ENCODE measurements at places on chromosomes 11 and 22.
A peak's percentile ranks its signal among the peaks of the same experiment; 100 is the strongest.

- no peak for DNase-seq
Observed at GRCh38 chr11:13663631-13664071, 4.8 kb upstream of the FAR1 start.

- no peak for DNase-seq
Observed at GRCh38 chr22:42217019-42217751, 53.3 kb downstream of the TCF20 start.

DNA sequence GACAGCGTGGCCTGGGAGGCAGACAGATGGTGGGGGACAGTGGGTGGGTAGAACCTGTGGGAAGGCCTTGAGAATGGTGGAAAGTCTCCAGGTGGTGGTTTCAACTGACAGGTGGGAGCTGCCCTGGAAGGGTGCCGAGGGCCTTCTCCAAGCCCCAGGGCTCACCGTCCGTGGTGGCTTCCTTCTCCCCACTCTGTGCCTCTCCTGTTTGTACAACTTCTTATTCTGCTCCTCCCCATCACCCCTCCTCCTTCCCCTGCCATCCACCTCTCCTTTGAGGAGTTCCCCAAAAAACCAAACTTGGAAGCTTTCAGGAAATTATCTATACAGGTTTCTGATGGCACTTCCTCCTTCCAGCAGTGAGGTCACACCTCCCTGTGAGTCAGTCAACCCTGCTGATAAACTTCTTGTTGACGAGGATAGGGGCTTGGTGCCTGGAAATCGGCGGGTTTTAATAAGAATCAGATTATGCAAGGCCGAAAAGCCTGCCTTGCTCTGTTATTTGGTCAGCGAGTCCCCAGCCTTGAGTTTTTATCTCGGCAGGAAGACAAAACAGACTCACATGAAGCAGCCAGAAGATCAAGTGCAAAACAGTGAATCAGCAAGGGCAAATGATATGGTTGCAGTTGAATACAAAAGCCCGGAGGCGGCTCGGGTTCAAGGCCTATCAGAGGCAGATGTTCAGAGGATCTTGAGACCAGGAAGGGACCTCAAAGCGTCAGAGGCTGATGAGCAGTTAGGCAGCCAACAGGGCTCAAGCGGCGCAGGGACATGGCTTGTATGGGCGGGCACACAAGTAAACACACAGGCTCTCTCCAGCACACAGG, 9.5 kb upstream of the ST3GAL4 start:
- no peak for DNase-seq

DNA sequence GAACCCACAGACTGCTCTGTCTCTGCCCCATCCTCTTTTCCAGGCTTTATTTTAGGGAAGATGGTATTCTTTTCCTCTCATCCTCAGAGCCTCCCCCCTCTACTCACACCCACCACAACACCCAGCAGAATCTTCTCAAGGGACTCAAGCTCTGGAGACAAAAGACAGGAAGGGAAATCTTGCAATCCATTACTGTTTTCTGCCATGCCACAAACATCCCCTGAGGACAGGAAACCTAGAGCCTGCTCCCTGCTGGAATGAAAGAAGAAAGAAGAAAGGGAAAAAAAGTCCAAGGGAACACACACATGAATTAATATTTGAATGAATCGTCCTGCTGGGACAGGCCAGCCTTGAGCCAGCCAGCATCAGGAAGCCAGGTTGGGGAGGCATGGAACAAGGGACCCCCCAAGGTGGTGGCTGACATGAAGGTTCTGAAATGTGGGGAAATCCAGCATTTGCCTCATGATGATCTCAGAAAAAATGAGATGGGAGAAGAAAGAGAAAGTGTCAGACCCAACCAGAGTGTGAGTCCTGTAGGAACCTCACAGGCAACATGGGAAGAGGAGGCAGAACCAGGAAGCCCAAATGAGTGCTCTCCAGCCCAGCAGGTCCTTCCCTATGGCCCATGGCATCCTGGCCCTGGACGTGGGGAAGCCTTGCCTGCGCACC, 34.0 kb downstream of the SLCO2B1 start:
- DNase-seq = no peak

GRCh38 chr22:26302726-26303125, 126.3 kb upstream of the ASPHD2 start:
- peak; percentile 40 for DNase-seq

DNA sequence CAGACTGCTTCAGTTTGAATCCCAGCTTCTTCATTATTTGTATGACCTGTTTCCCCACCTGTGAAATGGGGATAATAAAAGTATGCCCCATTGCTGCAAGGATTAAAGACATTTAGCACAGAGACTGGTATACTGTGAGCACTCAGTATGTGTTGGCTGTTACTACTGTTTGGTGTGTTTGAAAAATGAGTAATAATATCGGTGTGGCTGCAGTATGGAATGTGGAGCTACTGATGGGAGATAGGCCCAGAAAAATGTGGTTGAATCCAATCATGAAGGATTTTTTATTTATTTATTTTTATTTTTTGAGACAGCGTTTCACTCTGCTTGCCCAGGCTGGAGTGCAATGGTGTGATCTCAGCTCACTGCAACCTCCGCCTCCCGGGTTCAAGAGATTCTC, 9.1 kb upstream of the C1QTNF4 start:
- no peak for DNase-seq

DNA sequence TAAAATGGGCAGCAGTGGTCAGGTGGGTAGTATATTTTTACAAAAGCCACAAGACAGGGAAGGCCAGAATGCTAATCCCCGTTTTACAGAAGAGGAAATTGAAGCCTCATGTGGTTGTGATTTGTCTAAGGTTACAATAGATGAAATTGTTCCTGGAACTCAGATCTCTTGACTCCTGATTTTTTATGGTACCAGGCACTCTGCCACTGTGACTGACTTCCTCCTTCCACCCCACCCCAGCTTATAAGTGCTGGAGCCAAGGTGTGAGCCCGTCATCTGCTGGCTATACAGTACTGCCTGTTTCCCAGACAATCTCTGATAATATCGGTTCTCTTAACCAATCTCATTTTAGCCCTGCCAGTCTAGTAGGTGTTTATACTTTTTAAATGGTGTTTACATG, 1.9 kb downstream of the SLC5A1 start:
- DNase-seq = no peak

DNA sequence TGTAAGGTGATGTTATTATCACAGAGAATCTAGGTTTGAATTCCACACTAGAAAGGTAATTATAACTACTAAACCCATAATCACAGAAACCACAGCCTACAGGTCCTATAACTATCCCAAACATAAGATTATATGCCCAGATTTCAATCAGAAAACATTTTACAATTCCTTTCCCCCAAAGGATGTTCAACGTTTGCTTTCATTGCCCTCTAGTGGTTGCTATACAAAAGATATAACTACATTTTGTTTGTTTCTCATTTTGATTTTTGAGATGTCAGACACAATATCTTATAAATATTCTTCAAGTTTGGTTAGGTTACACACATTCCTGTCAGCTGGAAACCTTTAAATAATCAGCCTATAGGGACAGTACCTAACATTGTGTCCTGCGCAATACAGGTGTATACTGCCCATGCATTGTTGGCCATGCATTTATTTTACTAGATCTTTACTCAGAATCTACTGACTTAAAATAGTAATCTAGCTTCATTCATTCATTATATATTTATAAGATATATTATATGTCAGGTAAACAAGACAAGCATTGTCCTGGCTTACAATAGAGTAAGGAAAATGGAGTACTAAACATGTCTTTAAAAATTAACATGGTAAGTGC, 530.5 kb upstream of the CCDC90B start:
- no peak for DNase-seq

DNA sequence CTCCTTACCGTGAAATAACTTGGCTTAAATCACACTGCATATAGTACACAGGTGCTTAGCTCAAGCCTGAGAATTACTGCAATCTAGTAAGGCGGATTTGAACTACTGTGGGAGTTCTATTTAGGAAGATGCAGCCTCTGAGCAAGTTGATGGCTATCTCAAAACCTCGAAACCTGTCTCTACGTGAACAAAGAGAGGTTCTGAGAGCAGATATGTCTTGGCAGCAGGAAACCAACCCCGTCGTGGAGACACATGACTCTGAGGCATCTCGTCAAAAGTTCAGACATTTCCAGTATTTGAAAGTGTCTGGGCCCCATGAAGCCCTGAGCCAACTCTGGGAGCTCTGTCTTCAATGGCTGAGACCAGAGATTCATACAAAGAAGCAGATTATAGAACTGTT, 5.9 kb downstream of the ZNF215 start:
- no peak for DNase-seq

- no peak for DNase-seq
Observed at GRCh38 chr22:44098021-44098739, 74.1 kb downstream of the PARVB start.

GRCh38 chr11:118998388-118998717, 415 bp downstream of the CENATAC start:
- no peak for DNase-seq

- DNase-seq = no peak
Observed at GRCh38 chr11:12414611-12415010, 37.2 kb downstream of the PARVA start.

GRCh38 chr11:128517451-128518230, 69.7 kb downstream of the ETS1 start:
- no peak for DNase-seq

GRCh38 chr11:27386181-27386845, 23.3 kb upstream of the CCDC34 start:
- DNase-seq = no peak

DNA sequence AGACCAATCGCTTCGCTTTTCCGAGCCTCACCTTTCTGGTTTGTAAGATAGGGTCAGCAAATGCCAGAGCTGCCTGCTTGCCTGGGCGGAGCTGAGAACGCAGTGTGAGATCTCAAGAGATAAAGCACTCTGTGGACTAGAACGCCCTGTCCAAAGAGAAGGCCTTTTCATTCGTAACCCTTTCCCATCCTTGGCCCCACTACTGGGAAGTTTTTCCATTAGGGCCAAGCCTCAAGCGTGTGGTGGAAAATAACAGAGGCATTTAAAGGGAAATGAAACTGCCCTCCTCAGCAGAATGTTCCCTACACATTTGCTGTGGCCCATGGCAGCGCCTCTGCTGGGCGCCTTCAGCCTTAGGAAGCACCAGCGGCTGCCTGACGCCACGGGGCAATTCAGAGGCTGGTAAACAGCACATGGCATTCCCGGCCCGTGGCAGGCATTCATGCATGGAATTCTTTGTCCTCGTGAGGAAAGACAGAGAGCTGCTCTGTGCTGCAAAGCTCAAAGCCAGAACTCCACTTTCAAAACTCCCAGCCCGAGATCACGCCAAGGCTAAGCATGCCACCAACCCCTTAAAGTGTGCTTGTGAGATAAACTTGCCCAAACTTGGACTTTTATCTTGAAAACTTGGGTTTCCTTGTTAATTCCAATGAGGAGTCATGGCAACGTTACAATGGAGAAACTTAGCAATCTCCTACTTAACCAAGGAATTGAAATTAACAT, 38.1 kb downstream of the AHNAK start:
- no peak for DNase-seq

GRCh38 chr22:30390974-30391691, 3.9 kb upstream of the RNF215 start:
- no peak for DNase-seq

DNA sequence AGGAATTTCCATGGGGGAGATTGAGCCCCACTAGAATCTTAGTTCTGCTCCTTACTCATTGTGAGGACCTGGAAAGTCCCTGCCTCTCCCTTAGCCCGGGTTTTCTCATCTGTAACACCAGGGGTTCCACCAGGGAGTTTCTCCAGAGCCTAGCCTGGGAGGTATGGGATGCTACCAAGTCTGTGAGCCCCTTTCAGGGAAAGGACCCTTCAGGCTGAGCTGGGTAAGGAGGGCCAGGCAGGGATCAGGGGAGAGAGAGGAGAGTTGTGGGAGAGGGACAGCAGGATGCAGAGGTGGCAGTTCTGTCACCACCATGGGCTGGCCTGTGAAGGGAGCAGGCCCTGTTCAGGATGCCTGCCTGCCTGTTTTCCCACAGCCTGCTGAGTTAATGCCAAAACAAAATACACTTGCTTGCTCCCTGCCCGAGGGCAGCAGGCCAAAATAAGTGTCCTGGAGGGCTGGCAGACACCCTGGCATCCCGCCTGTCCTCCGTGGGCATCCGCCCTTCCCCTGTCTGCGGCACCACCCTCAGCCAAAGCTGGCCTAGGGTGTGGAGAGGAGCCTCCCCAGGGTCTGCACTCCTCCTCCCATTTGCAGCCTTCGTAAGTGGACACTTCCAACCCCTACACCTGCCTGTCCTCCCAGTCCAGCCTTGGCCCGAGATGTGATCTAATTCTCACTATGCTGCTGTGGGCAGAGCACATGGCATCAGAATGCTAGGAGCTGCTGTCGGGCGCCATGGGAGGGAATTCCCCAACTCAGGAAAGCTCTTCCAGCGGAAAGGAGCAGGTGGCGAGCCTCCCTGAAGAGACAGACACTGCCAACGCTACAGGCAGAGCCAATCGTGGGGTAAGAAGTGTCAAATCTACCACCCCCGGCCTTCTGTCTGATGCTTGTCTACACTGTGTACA, 5.9 kb upstream of the FCHSD2 start:
- no peak for DNase-seq

DNA sequence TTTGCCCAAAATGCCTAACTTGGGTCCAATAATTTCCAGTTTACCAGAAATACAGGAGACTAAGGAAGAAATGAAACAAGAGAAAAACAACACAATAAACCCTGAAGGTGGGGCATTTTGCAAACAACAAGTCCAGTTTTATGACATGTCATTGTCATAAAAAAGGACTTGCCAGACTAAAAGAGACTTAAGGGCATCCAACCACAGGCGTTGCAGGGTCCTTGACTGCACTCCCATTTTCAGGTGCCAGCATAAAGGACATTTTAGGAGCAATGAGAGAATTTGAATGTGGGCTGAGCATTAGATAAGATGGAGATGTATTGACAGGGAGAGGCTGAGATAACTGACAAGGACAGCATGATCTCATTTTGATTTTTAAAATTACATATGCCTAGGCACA, 28.1 kb upstream of the DAGLA start:
- DNase-seq = no peak

DNA sequence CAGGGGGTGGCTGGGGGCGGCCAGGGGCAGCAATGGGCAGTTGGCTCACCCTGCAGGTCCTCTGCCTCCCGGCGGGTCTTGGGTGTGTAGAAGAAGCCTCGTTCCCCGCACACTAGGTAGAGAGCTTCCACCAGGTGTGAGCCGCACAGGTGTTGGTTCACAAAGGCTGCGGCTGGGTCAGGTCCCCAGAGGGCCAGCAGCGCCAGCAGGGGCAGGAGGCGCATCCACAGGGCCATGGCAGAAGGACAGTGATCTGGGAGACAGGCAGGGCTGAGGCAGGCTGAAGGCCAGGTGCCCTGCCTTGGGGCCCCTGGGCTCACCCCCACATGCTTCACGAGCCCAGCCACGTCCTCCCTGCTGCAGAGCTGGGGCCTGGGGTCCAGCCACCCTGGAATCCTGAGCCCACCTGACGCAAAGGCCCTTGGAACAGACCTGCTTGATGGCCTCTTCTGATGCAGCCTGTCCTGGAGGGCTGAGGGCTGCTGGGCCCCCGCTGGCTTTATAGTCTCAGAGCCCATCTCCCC, at the start of gene INS:
INS (minus strand) TSS at position 474 of the 524 bp plus-strand sequence; CDS start at position 236, 238 bp downstream.
- no peak for DNase-seq

DNA sequence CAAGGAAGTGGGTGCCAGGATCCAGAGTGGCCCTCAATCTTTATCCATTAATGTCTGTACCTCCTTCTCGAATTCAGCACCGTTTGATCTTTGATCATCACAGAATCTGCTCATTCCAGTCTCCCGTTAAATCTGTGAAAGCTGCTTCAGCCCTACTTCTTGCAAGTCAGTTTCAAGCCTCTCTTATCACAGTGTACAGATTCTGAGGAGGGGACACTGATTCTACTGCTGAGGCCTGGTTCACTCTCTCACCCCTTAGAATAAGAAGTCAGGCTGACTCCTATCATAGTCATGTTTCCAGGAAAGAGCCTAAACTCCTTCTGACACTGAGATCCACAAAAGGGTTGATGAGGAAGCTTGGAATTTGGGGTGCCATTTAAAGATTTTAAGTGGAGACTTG, 39.0 kb downstream of the MAML2 start:
- DNase-seq = no peak

Measured in spinal cord (tissue), 10 donors.